Stimulated activated CD8-positive, alpha-beta memory T cell treated with anti-CD3 and anti-CD28 coated beads, Interleukin-15, amount 100 ng/mL, for 24 hours (primary cell): ENCODE measurements at places on chromosomes 2 and 18.

DNA sequence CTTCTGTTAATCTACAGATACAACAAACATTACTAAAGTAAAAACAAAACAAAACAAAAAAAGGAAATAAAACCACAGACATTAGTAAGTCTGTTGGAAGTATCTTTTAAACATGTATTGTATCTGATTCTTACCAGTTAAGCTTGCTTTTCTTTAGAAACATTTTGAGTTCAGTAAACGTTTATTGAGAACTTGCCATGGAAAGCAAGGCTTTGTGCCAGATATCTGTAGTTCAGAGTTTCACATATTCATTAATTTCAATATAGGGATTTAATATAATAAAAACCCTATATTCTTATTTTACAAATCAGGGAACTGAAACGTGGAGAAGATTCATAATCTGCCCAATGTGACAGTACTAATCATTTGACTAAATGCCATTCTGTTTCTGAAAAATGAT, 1101.0 kb upstream of the GYPC start:
- no peak for DNase-seq

- peak; percentile 5 for DNase-seq
Observed at GRCh38 chr2:214410918-214411554, at the start of gene VWC2L. Gene VWC2L, plus strand, starts transcription at chr2:214411054. Its CDS starts 3,140 bp downstream, at chr2:214414194.

GRCh38 chr2:40329739-40330030, 122.2 kb downstream of the SLC8A1 start:
- no peak for DNase-seq

DNA sequence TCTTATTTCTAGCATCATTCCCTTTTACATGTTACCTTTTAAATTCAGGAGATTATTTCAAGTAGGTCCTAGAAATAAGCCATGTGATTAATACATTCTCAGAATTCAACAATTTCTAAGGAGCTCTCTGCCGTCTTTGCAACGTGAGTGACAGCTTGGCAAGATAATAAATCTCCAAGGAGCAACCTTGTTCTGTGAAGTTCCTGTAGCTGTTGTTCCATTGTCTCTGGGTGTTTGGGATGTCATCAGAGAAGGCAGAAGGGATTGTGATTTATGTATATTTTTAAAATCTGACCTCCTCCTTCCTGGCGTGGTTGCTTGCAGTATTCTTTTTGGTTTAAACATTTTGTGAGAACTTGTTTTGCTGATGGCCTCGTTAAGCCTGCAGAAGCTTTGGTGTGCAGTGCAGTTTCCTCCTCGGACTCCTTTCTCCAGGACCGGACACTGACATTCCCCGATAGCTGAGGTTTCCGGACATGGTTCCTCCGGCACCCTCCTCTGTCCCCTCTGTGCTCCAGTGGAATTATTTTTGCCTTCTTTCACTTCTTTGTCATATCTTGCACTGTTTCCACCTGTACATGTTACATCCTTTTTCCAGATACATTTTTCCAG, 33.7 kb downstream of the RAMP1 start:
- no peak for DNase-seq

GRCh38 chr2:215410932-215411285, 25.0 kb downstream of the FN1 start:
- no peak for DNase-seq

DNA sequence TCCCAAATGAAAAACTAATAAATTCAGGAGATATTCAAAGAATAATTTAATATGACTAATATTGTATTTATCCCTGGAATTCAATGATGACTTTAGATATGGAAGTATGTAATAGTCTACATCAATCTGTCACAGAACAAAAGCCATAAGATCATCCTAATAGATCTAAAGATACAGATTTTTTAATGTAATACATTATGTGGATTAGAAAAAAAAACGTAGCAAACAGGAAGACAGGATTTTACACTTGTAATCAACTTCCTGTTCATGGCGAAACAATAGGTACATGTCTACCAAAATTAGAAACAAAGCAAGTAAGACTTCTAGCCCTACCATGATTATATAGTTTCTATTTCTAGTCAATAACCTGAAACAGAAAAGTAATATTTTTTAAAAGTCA, 192.2 kb downstream of the TTC32 start:
- no peak for DNase-seq
